ENCODE measurements at places on chromosomes 12 and 14.

GRCh38 chr14:72247896-72248465, 315.8 kb downstream of the RGS6 start:
- no peak for DNase-seq

DNA sequence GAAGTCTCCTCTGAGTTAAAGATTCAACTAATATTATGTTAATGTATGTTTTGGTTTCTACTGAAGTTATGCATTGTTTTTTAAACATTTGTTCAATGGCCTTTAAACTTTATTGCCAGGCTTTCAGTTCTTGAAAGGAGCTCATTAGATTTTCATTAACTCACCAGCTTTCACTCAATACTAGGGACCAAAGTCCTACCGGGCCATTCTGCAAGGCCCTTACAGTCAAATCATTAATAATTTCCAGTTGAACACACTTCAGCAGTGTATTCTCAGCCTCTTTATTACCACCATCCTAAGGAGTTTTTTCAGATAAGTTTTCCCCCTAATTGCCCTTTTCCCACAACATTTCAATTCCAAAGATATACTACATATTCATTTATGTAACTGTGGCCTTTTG, 409.2 kb downstream of the DIO2 start:
- DNase-seq: no peak

DNA sequence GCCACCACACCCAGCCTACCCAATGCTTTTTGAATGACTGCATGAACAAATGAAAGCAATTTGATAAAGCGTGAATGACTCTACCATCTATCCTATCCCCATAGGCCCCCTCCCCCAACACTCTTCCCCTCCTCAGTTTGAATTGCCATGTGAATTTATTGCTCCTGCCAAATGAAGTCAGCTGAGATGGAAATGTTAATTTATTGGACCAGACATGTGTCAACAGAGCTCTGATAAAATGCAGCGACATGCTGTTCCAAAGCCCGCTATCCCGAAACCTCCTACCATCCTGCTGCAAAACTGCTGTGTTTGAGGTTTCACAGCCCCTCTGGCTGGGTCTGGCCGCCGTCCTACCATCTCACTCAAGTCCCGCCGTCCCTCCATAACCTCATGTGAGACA, 360.5 kb downstream of the CACNA1C start:
- DNase-seq: no peak

GRCh38 chr14:29454026-29454693, 473.5 kb downstream of the PRKD1 start:
- no peak for DNase-seq

- no peak for DNase-seq
These were observed 31.5 kb upstream of the LIMA1 start for GRCh38 chr12:50314636-50315312.

DNA sequence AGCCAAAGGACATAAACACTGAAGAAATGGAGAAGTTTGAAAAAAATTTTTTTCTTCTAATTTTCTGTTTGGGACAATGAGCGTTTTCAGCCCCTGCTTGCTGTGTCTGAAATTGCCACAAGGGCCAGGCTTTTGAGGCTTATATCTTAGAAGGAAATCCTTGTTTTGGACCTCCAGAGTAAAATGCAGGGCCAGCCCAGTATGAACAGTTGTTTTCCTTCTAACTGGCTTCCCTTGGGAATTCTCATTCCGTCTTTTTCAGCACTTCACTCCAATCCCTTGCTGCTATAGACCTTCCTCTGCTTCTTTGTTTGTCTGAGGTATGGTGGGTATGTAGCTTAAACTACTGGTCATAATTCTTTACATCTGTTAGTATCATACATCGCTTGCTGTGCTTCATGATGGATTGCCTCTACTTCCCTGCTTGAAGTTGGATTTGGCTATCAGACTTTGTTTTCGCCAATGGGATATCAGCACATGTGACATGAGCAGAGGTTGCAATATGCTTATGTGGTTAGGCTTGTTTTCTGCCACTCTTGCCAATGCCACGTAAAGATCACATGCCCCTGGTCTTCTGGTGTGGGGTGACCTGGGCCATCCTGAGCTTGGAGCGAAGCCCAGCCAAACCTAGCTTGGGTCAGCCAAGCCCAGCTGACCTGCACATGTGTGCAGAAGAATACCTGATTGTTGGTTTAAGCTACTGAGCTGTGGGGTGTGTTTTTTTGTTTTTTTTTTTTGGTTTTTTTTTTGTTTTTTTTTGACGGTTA, 64.7 kb downstream of the AVPR1A start:
- no peak for DNase-seq

DNA sequence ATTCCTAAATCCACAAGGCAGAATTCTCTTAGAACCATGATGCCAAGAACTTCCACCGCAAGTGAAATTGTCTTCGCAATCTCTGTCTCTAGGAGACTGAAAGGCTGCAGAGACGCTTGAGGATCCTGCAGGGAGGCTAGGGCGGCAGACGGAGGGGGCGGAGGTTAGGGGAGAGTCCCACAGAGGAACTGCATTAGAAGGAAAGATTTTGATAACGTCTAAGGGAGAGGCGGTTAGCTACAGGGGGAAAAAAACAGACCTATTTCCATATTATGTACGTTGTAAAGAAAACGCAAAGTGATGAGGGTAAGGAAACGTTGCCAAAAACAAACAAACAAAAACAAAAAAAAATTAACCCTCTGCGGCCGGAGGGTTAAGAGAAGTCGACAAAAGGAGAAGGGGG, 595 bp downstream of the KLHL28 start:
- peak; percentile 49 for DNase-seq

DNA sequence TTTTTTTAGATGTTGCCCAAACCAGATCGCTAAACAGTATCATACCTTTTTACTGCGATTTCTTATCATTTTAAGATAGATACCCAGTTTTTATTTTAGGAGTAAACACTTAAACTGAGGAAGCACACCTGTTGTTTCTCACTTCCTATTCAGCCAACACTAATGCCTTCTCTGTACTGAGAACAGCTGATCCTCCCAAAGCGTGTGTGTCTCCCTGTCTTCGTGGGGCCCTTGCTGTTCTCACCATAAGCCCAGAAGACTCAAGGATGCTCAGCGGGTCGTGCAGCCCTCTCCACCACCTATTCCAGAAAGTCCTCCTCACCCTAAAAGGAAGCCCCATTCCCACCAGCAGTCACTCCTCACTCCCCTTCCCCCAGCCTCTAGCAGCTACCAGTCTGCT, 14.8 kb downstream of the PPP2R5C start:
- no peak for DNase-seq

DNA sequence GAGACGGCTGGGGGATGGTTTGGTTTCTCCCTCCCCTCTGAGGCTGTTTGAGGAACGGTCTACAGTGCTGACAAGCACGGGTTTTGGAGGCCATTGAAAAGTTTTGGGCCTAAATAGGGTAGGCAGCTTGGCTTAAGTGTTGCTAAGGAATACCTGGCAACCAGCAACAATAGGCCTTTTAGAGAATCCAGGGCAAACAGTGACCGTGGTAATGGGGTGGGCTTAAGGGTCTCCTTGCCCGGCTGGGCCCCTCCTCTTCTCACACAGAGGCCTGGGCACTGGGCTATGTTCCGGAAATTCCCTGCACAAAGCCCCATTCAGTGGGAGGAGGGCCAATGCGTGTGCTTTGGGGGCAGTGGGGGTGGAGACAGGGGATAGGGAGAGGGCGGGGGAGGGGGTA, 55.4 kb downstream of the ASCL1 start:
- no peak for DNase-seq

- DNase-seq: no peak
These were observed 21.6 kb upstream of the SDR39U1 start for GRCh38 chr14:24463884-24464785.

Measured in stimulated activated CD8-positive, alpha-beta memory T cell treated with anti-CD3 and anti-CD28 coated beads, Interleukin-4, amount 100 ng/mL, for 24 hours (primary cell).